OCI-LY7 (cell line): ENCODE measurements at places on chromosomes 16 and 17. TPM values are rescaled to one million over a fixed set of nuclear protein-coding genes. Genes with fewer than 3 reads are reported as not detected.
A peak's percentile ranks its signal among the peaks of the same experiment; 100 is the strongest.

GRCh38 chr17:41658846-41659245, 29.8 kb upstream of the EIF1 start:
- DNase-seq = no peak

DNA sequence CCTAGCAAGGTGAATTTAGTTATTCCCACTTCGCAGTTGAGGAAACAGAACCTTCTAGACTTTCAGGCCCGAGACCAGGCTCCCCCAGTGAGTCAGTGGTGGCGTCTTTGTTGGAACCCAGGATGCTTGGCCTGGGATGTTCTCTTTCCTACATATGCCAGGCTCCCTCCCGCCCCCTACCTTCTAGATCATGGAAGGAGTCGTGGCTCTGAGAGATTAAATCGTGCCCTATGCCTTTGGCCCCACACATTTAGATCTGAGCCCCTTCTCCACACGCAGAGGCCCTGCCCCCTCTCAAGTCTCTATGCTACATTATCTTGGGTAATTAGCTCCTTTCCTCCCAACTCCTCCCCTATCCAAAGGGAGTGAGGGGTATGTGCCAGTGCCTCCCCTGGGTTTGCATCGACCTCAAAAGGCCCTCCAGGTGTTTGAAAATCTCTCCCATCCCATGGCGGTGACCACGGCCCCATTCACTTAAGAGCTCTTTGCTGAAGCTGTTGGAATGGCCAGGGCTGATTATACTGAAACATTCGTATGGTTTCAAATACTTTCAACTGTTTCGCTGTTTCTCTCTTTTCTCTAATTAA, 3.0 kb downstream of the NGFR start:
- no peak for DNase-seq

GRCh38 chr16:89316701-89317100, 99.2 kb downstream of the ZNF778 start:
- DNase-seq = no peak

DNA sequence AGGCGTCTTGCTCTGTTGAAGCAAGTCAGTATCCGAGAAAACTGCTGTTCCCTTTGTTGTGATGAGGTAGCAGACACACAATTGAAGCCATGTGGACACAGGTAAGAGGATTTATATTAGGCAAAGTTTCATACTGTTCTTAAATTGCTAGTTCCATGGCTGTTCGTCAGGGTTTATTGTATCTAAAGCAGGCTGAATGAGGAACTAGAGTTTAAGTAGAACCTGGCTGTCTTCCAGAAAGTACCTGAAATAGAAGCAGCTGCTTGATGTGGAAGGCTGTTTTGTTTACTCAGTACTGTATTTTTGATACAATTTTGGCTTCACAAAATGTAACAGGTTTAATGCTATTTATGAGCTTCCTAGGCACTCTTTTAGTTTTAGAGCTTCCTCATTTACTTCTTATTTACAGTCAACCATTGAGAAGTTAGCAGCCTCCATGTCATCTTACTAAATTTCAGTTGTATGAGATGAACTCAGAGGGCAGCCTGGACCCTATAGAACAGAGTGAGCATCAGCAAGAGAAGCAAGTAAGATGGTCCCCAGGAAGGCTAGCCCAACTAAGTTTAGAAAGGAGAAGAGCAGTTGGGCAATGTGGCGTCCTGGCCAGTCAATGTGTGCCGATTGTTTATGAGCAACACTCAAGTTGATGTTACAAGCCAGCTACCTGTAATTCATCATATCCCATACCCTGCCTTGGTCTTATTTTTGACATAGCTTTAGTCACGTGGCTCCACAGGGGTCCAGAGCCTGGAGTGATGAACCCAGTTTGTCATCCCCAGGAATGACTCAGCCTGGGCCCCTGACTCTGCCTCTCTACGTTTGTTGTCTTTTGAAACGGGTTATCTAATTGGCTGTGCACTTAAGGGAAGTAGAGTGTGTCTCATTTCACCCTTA, 9.7 kb upstream of the ARL2BP start:
- peak; percentile 72 for DNase-seq

GRCh38 chr17:18848501-18848900, 9.4 kb upstream of the PRPSAP2 start:
- no peak for DNase-seq

GRCh38 chr17:65039336-65039988, 17.1 kb downstream of the GNA13 start:
- DNase-seq = peak; percentile 72

- DNase-seq = peak; percentile 33
Observed at GRCh38 chr17:7710301-7710700, 5.3 kb downstream of the EFNB3 start.

DNA sequence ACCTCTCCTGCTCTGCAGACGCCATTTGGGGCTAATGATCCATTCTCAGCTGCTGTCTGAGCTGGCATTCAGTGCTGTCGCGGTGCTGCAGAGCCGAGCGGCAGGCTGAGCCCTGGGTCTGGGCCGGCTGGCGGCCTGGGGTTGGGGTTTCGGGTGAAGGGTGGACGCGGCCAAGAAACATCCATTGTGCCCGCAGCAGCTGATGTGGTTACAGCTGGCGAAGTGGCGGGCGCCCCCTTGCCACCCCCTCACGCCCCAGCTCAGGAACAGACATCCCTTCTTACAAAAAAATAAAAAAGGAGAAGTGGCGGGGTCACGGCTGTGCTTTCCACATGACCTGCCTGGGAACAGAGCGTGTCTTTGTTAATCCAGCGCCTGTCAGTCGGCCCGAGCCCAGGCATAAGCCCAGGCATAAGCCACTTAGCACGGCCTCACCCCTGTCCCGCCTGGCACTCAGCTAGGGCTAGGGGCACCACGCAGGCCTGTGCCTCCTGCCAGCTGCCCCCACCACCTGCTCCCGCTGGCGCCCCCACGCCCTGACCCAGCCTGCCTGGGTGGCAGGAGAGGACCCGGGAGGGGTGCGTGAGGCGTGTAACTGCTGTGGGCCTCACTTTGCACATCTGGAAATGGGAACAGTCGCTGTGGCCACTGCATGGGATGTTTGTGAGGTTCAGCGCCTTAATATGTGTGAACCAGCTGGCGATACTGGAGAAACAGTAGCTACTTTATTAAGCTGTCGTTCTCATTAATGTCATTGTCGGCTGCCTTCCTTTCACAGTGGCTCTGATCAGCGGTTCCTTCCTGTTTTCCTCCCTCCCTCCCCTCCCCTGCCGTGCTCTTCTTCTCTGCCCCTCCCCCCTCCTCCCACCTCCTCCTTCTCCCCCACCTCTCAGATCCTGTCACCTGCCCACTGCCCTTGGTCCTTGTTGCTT, 197.7 kb upstream of the CIBAR2 start:
- peak; percentile 89 for DNase-seq

DNA sequence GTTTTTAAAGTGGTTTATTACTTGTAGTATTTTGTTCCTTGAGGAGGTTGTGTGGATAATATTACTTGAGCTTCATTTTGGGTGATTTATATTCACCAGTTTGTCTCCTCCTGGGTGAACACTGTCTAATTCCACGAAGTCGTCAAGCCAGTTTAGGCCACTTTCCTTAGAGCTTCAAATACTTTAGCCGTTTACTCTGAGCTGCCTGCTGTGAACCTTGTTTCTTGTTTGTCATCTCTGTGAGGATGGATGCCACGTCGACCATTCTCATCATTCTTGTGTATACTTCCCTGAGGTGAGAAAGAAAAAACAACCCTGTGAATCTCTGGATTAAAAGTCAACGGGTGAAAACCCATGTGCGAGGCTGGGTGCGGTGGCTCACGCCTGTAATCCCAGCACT, 9.0 kb downstream of the KRT24 start:
- DNase-seq = no peak

DNA sequence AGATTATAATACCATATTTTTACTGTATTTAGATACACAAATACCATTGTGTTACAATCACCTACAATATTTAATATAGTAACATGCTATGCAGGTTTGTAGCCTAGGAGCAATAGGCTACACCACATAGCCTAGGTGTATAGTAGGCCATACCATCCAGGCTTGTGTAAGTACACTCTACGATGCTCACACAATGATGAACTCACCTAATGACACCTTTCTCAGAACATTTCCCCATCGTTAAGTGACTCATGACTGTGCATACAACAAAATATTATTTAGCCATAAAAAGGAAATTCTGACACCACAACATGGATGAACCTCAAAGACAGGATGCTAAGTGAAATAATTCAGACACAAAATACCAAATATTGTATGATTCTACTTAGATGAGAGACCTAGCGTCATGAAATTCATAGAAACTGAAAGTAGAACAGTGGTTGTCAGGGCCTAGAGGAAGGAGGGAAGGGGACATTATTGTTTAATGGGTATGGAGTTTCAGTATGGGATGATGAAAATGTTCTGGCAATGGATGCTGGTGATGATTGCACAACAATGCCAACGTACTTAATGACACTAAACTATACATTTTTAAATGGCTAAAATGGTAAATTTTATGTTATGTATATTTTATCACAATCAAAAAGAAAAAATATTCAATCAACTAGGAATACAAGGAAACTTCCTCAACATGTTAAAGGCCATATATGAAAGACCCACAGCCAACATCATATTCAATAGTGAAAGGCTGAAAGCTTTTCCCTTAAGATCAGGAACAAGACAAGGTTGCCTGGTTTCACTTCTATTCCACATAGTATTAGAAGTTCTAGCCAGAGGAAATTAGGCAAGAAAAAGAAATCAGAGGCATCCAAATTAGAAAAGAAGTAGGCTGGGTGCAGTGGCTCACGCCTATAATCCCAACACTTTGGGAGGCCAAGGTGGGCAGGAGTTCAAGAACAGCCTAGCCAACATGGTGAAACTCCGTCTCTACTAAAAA, 5.9 kb upstream of the C16orf87 start:
- no peak for DNase-seq

DNA sequence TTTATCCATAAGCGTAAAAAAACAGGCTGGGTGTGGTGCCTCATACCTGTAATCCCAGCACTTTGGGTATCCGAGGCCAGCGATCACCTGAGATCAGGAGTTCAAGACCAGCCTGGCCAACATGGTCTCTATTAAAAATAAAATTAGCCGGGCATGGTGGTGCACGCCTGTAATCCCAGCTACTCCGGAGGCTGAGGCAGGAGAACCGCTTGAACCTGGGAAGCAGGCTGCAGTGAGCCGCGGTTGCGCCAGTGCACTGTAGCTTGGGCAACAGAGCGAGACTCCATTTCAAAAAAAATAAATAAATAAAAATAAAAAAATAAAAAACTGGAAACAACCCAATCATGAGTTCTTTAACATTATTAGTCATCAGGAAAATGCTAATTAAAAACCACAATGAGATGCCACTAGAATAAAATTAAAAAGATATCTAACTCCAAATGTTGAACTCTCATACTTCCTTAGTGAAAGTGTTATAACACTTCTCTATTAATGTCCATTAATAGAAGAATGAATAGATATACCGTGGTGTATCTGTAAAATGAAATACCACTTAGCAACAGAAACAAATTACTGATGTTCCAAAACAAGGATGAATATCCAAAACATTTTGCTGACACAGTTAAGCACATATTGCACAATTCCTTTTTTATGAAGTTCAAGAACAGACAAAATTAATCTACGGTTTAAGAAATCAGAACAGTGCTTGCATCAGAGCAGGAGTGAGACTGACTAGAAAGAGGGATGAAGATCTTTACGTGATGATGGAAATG, 13.1 kb downstream of the MPHOSPH6 start:
- DNase-seq = no peak

- DNase-seq = peak; percentile 27
Observed at GRCh38 chr16:48054881-48055601, 100.8 kb downstream of the ABCC12 start.

GRCh38 chr17:80616705-80617104, 72.1 kb downstream of the RPTOR start:
- no peak for DNase-seq

DNA sequence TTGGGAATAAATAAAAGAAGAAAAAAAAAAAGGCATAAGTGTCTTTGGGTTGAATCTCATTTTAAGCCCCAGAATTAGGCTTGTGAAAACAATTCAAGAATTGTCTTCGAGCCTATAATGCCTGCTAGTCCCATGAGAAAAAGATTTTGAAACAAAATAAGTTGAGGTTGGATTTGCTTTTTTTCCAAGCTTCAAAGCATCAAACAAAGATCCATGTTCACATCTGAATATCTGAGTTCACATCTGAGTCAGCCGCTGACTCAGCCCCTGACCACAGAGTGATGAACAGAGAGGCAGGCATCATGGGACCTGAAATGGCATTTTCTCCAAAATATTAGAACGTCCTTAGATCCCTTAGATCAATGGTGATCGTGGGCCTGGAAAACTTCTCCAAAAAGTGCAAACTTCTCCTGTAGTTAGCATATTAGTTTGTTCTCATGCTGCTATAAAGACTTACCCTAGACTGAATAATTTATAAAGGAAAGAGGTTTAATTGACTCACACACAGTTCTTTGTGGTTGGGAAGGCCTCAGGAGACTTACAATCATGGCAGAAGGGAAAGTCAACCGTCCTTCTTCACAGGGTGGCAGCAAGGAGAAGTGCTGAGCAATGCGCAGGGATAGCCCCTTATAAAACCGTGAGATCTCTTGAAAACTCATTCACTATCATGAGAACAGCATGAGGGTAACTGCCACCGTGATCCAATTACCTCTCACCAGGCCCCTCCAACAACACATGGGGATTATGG, 294.6 kb upstream of the HSBP1 start:
- no peak for DNase-seq

GRCh38 chr16:69838489-69838888, 76.4 kb downstream of the WWP2 start:
- no peak for DNase-seq

GRCh38 chr17:38509772-38510420, 81.6 kb downstream of the ARHGAP23 start:
- no peak for DNase-seq

DNA sequence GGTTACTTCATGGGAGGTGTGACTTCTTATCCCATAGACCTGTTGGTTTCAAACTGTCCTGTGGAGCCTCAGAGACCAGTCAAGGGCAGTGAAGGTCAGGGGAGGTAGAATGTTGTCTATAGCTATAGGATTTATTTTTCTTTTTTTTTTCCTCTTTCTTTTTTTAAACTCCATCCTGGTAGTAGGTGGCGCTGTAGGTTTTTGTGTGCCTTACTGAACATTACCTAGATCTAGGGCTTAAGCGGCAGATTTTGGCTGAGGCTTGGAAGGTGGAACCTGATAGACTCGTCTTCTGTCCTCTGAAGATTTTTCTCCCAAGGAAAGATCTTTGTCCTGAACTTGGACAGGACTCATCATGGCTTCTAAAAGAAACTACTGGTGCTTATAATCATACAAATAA, 8.2 kb upstream of the LASP1NB start:
- peak; percentile 25 for DNase-seq

- no peak for DNase-seq
Observed at GRCh38 chr16:12826559-12826958, 22.9 kb upstream of the CPPED1 start.

The PERCC1 gene
- total RNA-seq = not detected in 2 replicates

The NT5M gene
- 14.0 and 16.2 TPM in 2 replicates for total RNA-seq

The MT1F gene
- 1.8 TPM in 1 of 2 replicates, not detected in the other for total RNA-seq

The BCAS3 gene
- total RNA-seq = 14.5 and 17.1 TPM in 2 replicates

The NCOR1 gene
- 134 and 157 TPM in 2 replicates for total RNA-seq

The AATK gene
- not detected in 2 replicates for total RNA-seq

The CCL5 gene
- total RNA-seq = 0.41 and 0.88 TPM in 2 replicates

The PRSS22 gene
- not detected in 2 replicates for total RNA-seq

The CD79B gene
- 457 and 479 TPM in 2 replicates for total RNA-seq

The CCL4L2 gene
- total RNA-seq = not detected in 2 replicates

The KRT14 gene
- total RNA-seq = 0.30 and 0.82 TPM in 2 replicates

The RNF151 gene
- total RNA-seq = not detected in 2 replicates
